Activated CD8-positive, alpha-beta memory T cell treated with anti-CD3 and anti-CD28 coated beads for 48 hours (primary cell): ENCODE measurements at places on chromosomes 12 and 14.

- DNase-seq = peak; percentile 69
Measured at GRCh38 chr12:130818635-130819576, 20.1 kb downstream of the STX2 start.

DNA sequence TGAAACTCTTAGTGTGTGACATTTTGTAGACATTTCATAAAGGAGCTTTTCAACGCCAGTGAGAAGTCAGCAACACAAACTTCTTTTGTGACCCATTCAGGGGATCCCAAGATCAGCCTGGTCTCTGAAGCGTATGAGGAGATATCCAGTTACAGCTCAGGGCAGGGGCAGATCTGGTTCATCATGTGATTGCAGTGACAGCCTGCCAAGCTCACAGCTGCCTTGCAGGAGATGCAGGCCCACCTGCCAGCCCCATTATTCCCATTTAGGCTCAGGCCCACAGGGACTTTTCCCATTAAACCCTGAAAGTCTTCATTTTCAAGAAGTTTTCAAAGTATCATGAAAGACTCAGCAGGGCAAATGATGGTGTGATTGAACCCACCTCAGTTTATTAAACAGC lies 38.3 kb downstream of the SRGAP1 start:
- DNase-seq = no peak

DNA sequence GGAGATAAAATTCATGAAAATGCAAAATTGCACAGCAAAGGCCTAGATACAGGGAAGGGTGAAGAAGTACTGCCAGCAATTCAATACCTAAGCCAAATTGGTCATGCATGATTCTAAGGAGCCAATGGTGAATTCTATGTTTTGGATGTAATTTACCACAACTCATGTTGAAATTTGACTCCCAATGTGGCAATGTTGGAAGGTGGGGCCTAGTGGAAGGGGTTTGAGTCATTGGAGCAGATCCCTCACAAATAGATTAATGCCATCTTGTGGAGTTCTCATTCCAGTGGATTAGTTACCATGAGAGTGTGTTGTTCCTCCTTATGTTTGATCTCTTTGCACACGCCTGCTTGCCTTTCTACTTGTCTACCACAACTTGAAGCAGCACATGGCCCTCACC lies 194.0 kb upstream of the ALG10 start:
- DNase-seq = no peak

GRCh38 chr12:121355818-121356217 lies 3.6 kb upstream of the ANAPC5 start:
- DNase-seq = no peak

GRCh38 chr12:80681287-80681686 lies 26.1 kb upstream of the MYF6 start:
- no peak for DNase-seq

GRCh38 chr14:95490138-95490509 lies 26.3 kb downstream of the SYNE3 start:
- DNase-seq = no peak

DNA sequence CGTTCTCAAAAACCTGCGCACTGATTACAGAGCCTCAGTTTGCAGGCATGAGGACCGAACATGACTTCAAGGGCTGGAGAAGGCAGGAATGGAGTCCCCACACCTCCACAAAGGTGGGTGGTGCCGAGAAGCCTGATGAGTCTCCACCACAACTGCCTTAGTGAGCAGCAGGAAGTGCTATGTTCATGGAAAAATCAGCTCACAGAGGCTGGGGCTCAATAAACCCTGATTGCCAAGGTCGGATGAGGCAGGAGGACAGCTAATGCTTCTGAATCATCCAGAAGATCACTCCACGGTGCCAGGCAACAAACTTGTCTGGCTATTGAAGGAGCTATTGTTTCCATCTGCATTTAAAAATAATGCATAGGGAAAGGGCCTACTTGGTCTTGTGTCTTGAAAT lies 31.1 kb downstream of the APPL2 start:
- DNase-seq = no peak

- DNase-seq = no peak
Measured at GRCh38 chr12:116583129-116583694, 24.0 kb downstream of the MAP1LC3B2 start.

DNA sequence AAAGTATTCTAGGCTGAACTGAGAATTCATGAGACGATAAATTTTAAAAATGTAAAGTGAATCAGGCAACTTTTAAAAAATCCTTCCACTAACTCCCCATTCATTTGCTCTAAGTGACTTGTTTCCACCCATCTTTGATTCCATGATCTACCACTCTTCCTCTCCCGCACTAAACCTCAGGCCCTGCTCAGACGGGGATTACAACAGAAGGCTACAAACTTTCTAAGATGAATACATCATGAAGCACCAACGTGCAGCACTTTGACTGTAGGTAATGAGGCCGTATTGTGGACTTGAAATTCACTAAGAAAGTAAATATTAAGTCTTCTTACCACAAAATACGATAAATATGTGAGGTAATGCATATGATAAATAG lies 30.0 kb downstream of the TMEM132D start:
- no peak for DNase-seq

DNA sequence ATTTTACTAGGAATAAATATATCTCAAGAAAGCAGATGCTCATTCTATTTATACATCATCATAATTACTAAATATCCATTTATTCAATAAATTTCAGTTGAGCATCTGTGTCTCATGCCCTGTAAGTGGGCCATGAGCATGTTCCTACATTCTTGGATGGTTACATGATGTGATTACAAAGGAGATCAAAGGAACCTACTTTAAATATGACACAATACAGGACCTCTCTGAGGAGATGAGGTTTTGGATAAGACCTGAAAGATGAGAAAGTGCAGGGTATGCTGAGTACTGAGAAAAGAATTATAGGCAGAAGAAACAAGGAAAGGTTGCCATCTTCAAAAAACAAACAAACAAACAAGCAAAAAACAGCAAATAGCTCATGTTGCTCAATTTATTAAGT lies 105.4 kb upstream of the CNTN1 start:
- no peak for DNase-seq

- DNase-seq = no peak
Measured at GRCh38 chr14:89277203-89277602, 139.8 kb downstream of the FOXN3 start.

- DNase-seq = no peak
Measured at GRCh38 chr12:1855241-1855640, 34.9 kb downstream of the LRTM2 start.

- peak; percentile 9 for DNase-seq
Measured at GRCh38 chr12:27333403-27334009, 870 bp downstream of the BMAL2 start.

DNA sequence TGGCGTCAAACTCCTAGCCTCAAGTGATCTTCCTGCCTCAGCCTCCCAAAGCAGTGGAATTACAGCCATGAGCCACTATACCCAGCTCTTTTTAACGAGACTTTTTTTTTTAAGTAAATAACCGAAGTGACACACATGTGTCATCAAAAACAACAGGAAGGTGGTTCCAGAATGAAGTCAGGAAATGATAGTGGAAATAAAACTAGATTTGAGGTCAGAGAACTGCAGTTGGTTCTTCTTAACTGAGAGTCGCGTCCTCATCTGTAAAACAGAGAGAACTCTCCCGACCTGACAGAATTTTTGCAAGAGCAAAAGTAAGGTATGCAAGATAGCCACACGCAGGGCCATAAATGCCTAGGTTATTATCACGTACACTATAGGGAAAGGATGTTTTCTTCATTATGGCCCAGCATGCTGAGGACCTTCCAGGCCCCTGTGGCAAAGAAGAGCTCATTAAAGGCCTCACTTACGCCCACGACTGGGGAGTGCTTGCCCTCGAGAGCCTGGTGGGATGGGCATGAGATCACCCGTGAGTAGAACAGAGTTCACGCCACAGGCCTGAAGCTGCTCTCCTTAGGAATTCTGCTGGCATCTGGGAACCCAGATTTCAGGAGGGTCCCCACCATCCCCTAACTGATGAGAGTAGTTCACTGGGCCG lies 67.2 kb downstream of the SCARB1 start:
- DNase-seq = no peak

DNA sequence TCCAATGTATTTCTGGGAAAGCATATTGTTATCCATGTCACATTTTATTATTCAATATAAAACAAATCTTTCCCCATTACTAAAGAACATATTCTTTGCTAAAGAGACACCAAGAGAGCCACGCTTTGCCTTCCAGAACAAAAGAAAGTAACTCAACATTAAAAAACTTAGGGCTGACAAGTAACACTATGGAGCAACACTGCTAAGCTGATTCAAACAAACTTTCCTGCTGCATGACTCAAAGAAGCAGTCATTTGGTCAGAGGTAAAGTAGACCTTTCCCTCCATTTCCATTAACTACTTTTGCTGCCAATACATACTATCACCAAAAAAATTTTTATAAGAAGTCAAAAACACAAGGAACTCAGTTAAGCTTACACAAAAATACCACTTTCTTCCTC lies 83.0 kb downstream of the DENND5B start:
- no peak for DNase-seq

- DNase-seq = no peak
Measured at GRCh38 chr14:101120641-101121507, 217.4 kb upstream of the RTL1 start.

GRCh38 chr14:58362798-58363412 lies 32.8 kb upstream of the TOMM20L start:
- no peak for DNase-seq

GRCh38 chr14:64464651-64465050 lies 648 bp upstream of the AKAP5 start:
- no peak for DNase-seq

- no peak for DNase-seq
Measured at GRCh38 chr12:65822732-65823512, 1.4 kb upstream of the HMGA2 start.

DNA sequence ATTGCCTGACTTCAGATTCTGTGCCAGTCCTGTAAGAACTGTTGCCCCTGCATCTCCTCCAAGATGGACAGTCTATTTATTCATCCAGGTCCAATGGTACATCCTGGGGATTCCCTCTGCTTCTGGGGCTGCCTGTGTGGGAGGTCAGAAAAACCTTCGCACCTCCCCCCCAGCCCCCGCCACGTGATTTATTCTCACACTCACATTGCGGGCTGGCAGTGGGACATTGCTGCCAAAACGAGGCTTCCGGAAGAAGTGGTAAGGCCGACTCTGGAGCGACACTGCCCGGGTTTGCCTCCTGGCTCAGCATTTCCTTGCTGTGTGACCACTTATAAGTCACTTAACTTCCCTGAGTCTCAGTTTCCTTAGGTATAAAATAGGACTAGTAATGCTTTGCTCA lies 5.9 kb upstream of the RTL1 start:
- no peak for DNase-seq

DNA sequence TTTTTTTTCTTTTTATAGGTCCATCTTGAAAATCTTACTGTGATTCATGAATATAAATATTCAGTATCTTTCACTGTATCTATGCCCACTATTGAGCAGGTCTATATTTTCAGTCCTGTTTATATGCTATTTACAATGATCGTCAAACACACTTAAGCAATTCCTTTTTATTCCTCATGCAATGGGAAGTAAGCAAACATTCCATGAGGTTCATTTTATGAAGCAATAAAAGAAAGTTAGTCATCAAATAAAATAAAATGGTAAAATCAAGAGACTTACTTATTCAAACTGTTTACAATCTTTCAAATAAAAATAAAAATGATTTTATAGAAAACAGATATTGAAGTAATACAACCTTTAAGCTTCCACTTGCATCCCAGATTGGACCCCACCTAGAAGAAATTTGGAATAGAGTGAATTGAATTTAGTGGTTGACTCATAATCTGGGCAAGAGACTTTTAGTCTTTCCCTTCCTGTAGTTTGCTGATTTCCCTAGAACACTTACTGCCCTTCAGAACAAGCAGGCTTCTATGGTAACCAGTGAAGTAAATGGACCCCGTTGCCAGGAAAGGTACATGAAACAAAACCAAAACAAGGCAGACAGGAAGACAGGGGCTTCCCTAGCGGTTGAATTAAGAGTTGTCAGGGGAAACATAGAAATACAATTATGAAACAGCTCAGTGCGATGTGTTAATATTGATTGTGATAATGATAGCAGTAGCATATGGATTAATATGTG lies 241.0 kb upstream of the ATP2B1 start:
- DNase-seq = no peak

DNA sequence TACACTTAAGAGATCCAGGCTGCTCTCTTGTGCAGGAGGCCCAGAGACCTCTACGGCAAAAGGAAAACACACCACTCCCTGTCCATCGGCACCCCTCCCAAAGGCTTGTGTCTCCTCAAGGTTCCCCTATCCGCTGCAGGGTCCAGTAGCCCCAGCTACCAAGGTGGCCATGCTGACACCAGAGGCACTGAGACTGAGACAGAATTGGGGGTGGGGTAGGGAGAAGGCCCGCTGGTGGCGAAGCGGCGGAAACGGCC lies 590 bp downstream of the DDIT3 start:
- DNase-seq = peak; percentile 34

- no peak for DNase-seq
Measured at GRCh38 chr12:121610239-121611149, 15.8 kb upstream of the ORAI1 start.

DNA sequence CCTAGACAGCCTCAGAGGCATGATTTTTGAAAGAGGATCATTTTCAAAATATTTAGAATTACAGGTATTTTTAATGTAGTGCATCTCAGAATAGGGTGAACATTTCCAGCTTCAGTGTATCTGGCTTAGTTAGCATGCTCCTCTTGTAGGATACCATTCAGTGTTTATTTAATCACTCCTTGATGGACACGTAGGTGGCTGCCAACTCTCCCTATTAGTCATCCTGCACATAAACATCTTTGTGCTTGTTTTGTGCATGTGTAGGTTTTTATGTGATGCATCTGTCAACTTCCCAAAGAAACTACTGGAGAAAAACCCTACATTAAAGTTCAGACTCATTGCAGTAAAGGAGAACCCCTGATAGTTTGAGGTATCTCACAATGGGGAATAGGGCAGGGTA lies 52.5 kb upstream of the RBM19 start:
- no peak for DNase-seq

DNA sequence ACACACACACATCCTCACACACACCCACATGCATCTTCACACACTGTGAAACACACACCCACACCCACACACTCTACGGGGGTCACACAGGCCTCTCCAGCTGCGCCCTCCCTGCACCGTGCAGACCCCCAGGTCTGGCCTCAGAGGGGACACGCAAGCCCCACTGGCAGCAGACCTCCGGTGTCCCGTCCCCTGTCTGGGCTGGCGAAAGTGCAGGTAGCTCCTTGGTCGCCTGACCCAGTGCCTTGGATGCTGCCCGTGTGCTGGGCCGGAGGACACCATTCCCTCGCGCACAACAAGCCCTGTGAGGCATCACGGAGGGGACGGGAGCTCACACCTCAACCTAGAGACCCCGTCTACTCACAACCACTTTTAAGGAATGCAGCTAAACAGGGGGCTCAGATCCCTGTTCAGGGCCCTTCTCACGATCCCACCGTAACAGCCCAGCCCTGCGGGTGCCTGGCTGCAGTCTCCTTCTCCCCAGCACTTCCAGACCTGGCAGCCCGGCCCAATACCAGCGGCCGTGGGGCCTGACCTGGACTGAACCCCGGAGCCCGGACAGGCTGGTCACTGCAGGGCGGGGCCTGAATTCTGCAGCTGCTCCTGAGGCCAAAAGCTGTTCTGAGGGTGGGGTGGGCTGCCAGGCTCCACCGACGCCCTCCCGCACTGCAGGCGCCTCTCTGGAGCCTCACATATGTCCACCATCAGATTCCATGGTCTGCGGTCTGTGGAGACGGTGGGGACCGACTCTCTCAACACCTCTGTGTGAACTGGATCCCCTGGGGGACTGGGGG lies 42.1 kb upstream of the FZD10 start:
- DNase-seq = no peak

- no peak for DNase-seq
Measured at GRCh38 chr12:3990501-3991280, 117.5 kb upstream of the PARP11 start.
